ENCODE measurements at places on chromosomes 6 and 20.
A peak's percentile ranks its signal among the peaks of the same experiment; 100 is the strongest.

DNA sequence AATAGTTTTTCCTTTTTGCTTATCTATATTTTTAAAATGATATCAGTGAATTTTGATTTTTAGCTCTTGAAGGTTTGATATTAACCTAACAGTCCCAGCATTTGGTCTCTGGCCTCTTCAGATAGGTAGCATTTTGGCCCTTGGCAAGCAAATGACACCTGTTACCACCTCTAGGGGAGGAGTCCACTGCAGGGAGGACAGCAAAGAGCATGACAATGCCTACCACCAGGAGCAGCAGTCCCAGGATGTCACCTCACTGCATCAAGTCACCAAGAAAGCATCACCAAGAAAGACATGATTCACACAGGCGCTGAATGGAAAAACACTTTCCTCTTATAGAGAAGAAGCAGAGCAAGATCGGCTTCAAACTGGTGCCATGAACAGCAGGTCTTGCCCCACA lies 224.3 kb downstream of the UBE3D start:
- DNase-seq: no peak

DNA sequence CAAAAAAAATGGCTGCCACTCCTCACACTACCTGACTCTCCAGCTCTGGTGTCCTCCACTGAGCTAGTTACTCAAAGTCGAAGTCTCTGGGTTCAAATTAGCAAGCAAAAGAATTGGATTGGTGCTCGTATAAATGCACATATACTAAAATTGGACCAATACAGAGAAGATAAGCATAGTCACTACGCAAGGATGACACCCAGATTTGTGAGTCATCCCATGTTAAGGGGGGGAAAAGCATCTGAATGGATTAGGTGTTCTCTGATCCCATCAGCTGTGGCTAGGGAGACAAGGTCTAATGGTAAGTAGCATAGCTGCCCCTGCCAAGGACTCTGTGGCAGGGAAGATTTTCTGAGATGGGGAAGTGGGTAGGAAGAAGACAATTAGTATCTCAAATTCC lies 18.3 kb upstream of the AMD1 start:
- no peak for DNase-seq

DNA sequence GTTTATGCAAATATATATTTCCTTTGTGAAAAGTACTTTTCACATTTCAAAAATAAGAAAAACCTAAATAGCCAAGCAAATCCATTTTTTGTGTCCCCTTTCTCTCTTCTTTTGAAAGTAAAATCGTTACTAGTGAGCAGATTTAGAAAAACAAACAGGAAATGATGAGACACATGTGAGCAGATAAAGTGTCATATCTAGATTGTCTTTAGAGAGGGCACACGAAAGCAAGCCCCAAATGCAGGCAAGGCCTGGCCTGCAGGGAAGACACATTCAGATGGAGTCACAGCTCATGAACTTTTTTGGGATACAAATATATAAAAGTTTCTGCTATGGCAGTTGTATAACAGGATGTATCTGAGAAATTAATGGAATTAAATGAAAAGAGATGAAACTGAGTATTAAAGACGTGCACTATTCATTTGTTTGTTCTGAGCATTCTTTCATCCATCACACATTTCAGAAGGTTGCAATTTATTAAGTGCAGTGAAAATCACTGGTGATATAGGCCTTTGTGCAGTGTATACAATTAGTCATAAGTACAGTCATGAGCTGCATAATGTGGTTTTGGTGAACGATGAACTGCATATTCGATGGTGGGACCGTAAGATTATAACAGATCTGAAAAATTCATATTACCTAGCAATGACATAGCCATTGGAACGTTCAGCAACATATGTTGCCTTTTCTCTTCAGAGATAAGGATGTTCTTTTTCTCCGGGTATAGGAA lies 101.4 kb downstream of the PACRG start:
- DNase-seq: no peak

DNA sequence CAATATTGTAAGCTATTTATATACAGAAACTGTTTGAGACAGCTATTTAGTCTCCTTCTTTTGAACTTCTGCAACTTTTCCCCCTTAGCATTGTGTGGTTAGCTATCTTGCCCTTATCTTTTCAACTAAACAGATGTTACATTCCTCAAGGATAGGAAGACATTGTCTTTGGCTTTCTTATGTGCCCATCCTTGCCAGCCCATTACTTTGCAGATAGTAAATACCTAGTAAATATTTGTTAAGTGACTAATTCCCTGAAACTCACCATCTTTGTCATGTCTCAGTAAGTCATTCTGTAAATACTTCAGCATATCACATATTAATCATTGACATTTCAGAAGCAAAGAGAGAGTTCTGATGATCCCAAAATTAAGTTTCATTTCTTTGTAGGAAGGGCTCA lies 69.1 kb upstream of the FLRT3 start:
- DNase-seq: no peak

GRCh38 chr6:31822036-31822821 lies 5.3 kb upstream of the HSPA1B start:
- DNase-seq: peak; percentile 51

DNA sequence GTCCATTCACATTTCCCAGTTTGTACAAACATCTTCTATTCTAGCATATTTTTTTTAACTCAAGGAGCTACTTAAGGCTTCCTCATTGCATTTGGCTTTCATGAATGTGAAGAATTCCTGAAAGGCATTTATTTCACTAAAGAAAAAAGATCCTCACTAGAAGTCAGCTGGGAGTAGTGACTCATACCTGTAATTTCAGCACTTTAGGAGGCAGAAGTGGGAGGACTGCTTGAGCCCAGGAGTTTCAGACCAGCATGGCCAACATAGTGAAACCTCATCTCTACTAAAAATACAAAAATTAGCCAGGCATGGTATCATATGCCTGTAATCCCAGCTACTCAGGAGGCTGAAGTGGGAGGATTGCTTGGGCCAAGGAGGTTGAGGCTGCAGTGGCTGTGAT lies 30.9 kb upstream of the XRN2 start:
- DNase-seq: no peak

Data from anterior cingulate cortex (tissue), 58 donors.